ENCODE measurements at places on chromosomes 16 and 17. TPM values are rescaled to one million over a fixed set of nuclear protein-coding genes. Genes with fewer than 3 reads are reported as not detected.
A peak's percentile ranks its signal among the peaks of the same experiment; 100 is the strongest.

- H3K4me3 ChIP-seq: no peak overlapping the region
- H3K27me3 ChIP-seq: no peaks in the 10 kb centered on the region
- no peaks in the 10 kb centered on the region for H3K36me3 ChIP-seq
- no peak for DNase-seq
- no peaks in the 10 kb centered on the region for H3K4me1 ChIP-seq
These were observed 45.9 kb upstream of the B4GALNT2 start for GRCh38 chr17:49086649-49087048.

DNA sequence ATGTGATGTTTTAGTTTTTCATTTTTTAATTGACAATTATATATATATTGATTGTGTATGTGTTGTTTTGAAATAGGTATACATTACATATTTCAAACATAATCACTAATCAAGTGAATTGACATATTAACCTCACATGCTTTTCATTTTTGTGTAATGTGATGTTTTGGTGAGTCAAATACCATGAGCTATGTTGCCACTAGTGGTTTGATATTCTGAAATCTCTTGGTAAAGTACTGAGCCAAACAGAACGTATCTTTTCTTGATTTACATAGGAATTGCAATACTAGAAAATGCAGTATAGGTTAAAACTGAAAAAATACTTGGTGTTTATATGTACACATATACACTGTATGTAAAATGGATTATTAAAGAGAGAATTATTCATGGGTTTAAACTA is 65.2 kb upstream of the SIAH1 start:
- no peaks in the 10 kb centered on the region for H3K27me3 ChIP-seq
- no peak for DNase-seq
- H3K4me1 ChIP-seq: no peaks in the 10 kb centered on the region
- H3K36me3 ChIP-seq: no peaks in the 10 kb centered on the region

The CORO1A gene
- 205 TPM for total RNA-seq

- H3K4me1 ChIP-seq: no peaks in the 10 kb centered on the region
- H3K27ac ChIP-seq: no peak overlapping the region
- H3K4me3 ChIP-seq: no peak overlapping the region
- no peak for DNase-seq
- no peaks in the 10 kb centered on the region for H3K36me3 ChIP-seq
These were observed 55.4 kb downstream of the VMP1 start for GRCh38 chr17:59762824-59763374.

The MRTFB gene
- 60.6 TPM for total RNA-seq

- no peaks in the 10 kb centered on the region for H3K27me3 ChIP-seq
- DNase-seq: no peak
- no peaks in the 10 kb centered on the region for H3K4me1 ChIP-seq
- H3K36me3 ChIP-seq: peaks cover 93% of the 10 kb centered on the region
- H3K27ac ChIP-seq: no peak overlapping the region
These were observed 26.2 kb downstream of the WIPI1 start for GRCh38 chr17:68431045-68431608.

The TEKT5 gene
- not detected for total RNA-seq

- no peaks in the 10 kb centered on the region for H3K27me3 ChIP-seq
- DNase-seq: no peak
- no peaks in the 10 kb centered on the region for H3K4me1 ChIP-seq
- no peak overlapping the region for H3K27ac ChIP-seq
- H3K36me3 ChIP-seq: no peaks in the 10 kb centered on the region
These were observed 19.9 kb upstream of the RAB11FIP4 start for GRCh38 chr17:31371511-31372097.

GRCh38 chr17:44955674-44956425 is 8.3 kb upstream of the KIF18B start:
- DNase-seq: no peak
- H3K27ac ChIP-seq: no peak overlapping the region
- H3K27me3 ChIP-seq: no peaks in the 10 kb centered on the region
- H3K4me1 ChIP-seq: no peaks in the 10 kb centered on the region
- no peaks in the 10 kb centered on the region for H3K36me3 ChIP-seq

GRCh38 chr17:9845306-9845705 is 19.6 kb downstream of the GLP2R start:
- no peak overlapping the region for H3K27ac ChIP-seq
- H3K4me3 ChIP-seq: no peak overlapping the region
- no peaks in the 10 kb centered on the region for H3K36me3 ChIP-seq
- H3K4me1 ChIP-seq: no peaks in the 10 kb centered on the region
- no peaks in the 10 kb centered on the region for H3K27me3 ChIP-seq

The GAS2L2 gene
- not detected for total RNA-seq

GRCh38 chr17:69625474-69625873 is 211.0 kb downstream of the MAP2K6 start:
- no peak overlapping the region for H3K4me3 ChIP-seq
- H3K27me3 ChIP-seq: no peaks in the 10 kb centered on the region
- H3K27ac ChIP-seq: no peak overlapping the region
- no peak for DNase-seq

- peaks cover 20% of the 10 kb centered on the region for H3K4me1 ChIP-seq
- peaks cover 26% of the 10 kb centered on the region for H3K36me3 ChIP-seq
- peak; percentile 46 for DNase-seq
- peak overlapping the region; percentile 68 for H3K4me3 ChIP-seq
- H3K27ac ChIP-seq: peak overlapping the region; percentile 99
These were observed 996 bp downstream of the SUMO2 start for GRCh38 chr17:75181608-75182318.

The GPR142 gene
- 1.1 TPM for total RNA-seq

DNA sequence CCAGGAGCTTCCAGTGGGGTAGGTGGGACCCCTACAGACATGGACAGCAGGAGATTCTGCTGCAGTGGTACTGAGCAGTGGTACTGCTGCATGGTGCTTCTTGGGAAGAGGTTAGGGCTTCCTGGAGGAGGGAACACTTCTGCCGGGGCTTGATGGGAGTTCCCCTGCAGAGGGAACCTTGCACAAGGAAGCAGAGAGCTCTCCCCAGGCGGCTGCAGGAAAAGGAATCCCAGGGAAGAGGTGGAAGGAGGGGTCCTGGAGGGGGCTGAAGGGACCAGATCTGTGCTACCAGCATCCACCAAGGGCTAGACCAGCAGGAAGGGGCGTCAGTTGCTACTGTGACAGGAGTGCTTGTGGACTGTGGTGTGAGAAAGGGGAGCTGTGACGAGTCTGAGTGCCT is 10.6 kb downstream of the RIPOR1 start:
- no peak overlapping the region for H3K4me3 ChIP-seq
- peaks cover 15% of the 10 kb centered on the region for H3K4me1 ChIP-seq
- H3K27ac ChIP-seq: no peak overlapping the region
- H3K27me3 ChIP-seq: no peaks in the 10 kb centered on the region
- H3K36me3 ChIP-seq: no peaks in the 10 kb centered on the region

GRCh38 chr17:7579834-7580603 is 581 bp downstream of the CD68 start:
- H3K36me3 ChIP-seq: no peaks in the 10 kb centered on the region
- H3K4me3 ChIP-seq: no peak overlapping the region
- H3K4me1 ChIP-seq: peaks cover 10% of the 10 kb centered on the region
- peak overlapping the region; percentile 88 for H3K27ac ChIP-seq

The DNAH9 gene
- 0.13 TPM for total RNA-seq
